RPMI7951 (cell line): ENCODE measurements at places on chromosomes 2 and 18.
A peak's percentile ranks its signal among the peaks of the same experiment; 100 is the strongest.

DNA sequence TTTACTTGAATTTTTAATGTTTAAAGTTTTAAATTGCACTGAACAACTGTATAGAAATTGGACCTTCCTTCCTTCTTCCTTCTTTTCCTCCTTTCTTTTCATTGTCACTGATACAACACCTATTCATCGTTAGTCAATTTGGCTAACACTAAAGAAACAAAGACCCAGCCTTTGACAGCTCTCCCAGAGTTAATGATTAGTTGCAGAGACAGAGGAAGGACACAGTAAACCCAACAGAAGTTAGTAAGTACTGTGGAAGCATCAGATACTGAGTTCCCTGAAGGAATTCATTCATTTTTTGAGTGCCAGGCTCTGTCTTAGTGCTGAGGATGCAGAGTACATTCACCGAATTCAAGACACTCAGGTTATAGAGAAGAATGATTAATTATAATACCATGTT is 77.9 kb upstream of the RAB27B start:
- DNase-seq: no peak

DNA sequence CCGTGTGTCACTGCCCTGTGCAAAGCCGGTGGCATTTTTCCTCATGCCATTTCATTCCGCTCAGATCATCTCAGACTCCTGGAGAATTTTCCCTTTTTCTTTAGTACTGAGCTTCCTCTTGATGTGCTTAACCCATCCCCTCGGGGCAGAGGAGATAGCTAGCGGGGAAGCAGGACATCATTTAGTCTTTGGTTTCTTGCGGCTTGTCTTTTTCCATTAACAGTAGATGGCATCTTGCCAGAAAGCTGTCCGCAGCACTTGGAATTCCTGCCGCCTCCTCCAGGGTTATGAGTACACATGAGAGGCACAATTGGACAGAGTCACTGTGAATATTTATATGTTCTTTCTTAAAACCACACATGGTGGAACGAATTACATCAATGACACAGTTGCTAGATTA is 226.6 kb downstream of the ALPK2 start:
- peak; percentile 95 for DNase-seq

GRCh38 chr2:130385709-130386108 is 29.9 kb downstream of the PTPN18 start:
- no peak for DNase-seq

DNA sequence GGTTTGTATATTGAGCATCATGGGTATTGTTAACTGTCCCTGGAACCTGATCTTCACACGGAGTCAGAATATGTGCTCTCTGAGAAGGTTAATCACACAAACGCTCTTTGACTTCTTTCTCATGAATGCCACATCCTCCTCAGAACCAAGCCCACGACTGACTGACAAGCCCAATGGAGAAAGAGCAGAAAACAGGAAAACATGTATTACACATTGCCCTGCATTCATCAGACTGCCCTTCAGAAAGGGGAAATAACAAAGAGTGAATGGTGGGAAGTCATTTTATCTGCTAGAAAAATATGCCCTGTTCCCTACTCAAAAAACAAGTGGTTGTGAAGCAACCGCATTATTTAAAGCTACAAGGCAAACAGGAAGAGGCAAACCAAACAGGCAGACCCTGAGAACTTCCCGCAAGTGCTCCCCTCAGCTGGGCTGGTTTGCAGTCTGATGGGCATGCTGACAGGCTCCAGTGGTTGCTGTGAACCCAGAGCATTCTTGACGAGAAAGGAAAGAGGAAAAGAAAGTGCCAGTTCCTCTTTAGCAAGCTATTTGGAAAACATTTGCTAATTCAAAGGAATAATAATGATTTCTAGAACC is 172.9 kb upstream of the SETBP1 start:
- no peak for DNase-seq

DNA sequence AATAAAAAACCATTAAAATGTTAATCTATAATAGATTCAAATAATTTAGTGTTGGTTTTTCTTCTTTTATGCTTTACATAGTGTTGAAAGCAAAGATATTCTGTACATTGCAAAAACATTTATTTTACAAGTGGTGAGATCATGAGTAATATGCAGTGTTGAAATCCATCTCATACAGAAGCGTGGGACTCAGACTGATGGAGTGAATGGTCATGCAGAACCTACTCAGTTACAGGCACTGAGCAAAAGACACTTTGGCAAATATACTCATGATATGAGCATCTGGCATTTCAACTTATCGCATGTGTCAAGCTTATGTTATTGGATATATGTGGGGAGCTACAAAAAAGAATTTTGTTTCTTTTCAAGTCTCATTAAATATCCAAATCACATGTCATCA is 620.2 kb upstream of the NETO1 start:
- DNase-seq: no peak

- DNase-seq: no peak
These were observed 76.1 kb upstream of the CAVIN2 start for GRCh38 chr2:191922736-191923651.

GRCh38 chr2:98009887-98010760 is 14.4 kb upstream of the TMEM131 start:
- DNase-seq: no peak

DNA sequence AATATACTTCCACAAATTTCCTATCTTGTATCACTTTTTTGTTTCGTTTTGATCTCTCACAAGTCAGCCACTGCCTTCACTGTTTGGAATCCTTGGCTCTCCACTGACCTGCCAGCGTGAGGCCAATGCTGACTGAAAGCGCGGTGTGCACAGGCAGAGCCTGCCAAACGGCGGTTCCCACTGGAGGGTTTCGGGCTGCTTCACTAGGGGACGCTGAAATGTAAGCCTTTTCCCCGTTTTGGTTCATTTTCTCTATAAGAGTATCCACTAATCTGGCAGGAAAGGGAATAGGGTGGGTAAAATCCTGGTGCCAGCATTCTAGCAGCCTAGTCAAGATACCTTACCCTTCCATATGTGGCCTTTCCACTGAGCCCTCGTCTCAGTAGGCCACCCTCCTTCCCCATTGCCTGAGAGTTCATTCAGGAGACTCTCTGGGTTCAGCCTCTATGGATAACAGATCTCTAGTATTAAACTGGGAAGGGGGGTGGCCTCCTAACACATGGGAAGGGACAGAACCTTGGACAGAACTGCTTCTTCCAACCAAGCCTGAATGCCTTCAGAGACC is 91.5 kb downstream of the DYM start:
- DNase-seq: no peak

DNA sequence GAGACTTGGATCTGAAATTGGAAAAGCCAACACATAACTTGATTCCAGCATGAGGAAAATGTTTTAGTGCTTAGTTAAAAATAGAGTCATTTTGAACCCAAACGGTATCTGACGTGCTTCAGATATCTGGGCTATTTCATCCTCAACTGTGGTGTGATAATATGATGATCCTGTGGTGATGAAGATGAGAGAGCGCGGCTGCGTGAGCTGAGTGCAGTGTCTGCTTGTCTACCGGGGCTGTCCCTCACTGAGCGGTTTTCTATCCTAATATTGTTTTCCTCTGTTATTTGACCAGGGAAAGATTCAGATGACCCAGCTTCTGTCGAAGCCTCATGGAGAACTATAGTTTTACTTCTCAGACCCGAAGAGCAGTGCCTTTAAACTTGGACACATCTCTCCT is 5.8 kb downstream of the TWIST2 start:
- no peak for DNase-seq

DNA sequence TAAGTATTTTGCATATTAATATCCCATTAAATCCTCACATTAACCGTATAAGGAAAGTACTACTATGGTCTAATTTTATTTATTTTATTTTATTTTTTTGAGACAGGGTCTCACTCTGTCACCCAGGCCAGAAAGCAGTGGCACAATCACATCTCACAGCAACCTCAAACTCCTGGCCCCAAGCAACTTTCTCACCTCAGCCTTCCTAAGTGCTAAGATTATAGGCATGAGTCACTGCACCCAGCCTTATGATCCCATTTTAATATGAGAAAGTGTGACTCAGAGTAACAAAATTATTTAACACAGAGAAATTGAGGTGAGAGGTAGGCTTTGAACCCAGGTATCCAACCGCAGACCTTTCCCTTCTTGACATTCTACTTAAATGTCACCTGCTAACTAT is 330.0 kb upstream of the POU3F3 start:
- DNase-seq: no peak

DNA sequence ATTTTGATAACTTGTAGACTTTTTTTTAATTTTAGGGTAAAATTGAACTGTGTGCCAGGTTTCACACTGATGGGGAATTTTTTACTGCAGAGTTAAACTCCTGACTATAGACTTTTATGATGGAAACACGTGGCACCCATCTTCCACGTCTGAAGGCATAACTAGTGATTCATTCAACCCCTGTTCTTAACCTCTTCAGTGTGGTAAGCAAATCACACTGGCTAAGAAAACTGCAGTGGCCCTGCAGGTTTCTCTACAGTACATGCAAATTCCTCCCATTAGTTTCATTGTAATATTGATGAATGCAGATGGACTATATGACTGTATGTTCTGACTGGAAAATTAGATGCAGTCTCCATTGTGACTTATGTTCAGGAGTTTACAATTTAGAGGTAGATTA is 47.2 kb downstream of the SMAD4 start:
- peak; percentile 27 for DNase-seq

DNA sequence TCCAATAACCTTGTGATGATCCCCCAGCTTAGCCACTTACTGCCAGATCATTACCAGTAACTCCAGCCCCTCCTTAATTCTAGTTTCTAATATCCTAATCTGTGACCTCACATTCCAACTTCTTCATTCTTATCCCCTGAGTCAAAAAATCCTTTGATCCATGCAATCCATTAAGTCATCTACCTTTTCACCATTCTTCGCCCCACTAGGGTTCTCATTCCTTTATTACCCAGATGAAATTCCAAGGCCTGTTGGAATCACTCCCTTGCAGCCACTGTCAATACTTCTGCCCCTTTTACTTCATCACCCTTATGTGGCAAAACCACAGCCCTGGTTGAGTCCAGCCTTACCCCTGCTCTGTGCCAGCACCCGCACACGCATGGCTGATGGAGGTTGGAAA is 20.3 kb upstream of the IL36G start:
- no peak for DNase-seq

DNA sequence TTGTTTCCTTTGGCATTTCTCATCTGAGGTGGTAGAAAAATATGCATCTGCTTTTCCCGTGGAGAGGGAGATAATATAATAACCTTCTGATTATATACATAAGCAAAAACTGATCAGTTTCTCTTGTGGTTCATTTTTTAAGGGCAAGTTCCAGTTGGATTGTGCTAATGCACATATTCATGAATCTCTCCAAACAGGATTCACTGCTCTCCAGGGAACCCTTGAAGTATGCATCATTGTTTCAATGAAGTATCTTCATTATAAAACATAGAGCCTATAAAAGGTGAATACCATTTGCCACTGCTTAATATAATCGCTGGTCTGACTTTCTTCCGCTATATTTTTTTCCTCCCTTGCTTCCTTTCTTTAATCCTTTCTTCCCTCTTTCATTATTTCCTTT is 384.7 kb downstream of the FIGN start:
- no peak for DNase-seq

GRCh38 chr2:20103530-20103929 is 52.1 kb upstream of the LAPTM4A start:
- DNase-seq: peak; percentile 43

GRCh38 chr18:45611943-45612342 is 3.3 kb upstream of the SLC14A2 start:
- DNase-seq: no peak

GRCh38 chr2:146734821-146735190 is 1110.0 kb upstream of the ACVR2A start:
- DNase-seq: no peak

- no peak for DNase-seq
These were observed 61.0 kb downstream of the BIN1 start for GRCh38 chr2:127045792-127046501.

DNA sequence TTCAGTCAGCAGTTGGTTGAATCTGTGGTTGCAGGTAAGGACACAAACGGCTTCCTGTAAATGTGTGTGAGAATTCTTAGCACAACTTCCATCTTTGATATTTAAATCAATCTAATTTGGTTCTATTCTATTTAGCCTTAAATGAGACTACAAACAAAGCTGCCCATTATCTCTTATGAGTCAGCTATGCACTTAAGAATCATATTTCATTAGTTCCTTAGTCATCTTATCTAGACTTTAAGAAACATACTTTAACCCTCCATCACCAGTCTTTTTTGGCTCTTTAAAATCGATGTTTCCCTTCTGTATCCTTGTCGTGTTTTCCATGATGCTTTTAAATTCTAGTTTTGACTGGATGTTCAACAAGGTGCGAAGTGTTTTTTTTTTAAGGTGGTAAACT is 114.4 kb upstream of the TMEM200C start:
- no peak for DNase-seq
